Stimulated activated CD4-positive, alpha-beta T cell treated with anti-CD3 and anti-CD28 coated beads, Interleukin-1b, Interleukin-23, amount 100 ng/mL, for 1 hour (primary cell): ENCODE measurements at places on chromosomes 12 and 14.

DNA sequence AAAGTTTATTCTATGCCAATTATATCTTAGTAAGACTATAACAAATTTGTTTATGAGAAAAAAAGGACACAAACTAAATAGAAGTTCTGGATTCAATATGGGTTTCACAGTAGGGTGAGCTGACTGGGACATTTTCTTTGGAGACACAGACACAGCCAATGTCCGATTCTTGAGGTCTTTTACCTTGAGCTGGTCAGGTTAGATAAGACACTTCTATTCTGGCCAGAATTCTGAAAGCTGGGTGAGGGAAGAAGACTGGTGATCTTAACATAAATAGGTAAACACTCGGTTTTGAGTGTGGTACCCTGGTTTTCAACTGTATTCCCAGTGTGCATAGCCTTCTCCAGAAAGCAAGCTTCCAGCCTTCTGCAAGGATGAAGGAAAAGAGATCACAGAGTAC is 10.0 kb downstream of the ATP2B1 start:
- DNase-seq, result no peak

GRCh38 chr12:80860206-80860605 is 77.5 kb downstream of the LIN7A start:
- DNase-seq, result no peak

GRCh38 chr12:77237896-77238295 is 172.5 kb upstream of the E2F7 start:
- no peak for DNase-seq

GRCh38 chr12:13278249-13278787 is 81.8 kb downstream of the EMP1 start:
- DNase-seq, result peak; percentile 8

DNA sequence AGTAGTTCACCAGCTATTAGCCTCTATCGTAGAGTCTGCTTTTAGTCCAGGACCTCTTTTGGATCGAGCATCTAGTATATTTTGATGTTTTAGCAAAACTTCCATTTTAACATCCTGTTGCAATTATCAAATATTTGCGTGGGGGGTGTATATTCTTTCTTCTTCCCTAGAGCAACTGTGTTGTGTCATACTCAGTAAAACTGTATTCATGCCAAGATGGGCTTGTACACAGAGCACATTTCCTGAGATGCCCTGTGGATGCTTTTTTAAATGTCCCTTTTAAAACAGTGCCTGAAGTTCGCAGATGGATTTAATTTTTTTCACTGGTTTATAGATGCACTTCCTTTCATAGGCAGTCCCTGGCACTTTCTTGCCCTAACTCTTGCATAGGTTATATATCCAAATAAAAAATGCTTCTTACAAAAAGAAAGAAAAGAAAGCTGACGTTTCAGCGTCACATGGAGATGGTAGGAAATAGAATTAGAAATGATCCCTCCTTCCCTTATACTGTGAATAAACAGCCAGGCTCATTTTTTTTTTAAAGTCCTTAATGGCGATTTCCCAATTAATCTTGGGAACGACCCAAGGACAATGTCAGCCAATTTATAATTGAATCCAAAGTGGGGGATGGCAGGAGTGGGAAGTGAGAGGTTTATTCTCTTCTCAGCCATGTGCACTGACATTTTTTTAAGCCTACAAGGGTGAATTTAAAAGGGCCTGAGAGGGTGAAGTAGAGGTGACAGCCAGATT is 247.0 kb downstream of the SLC41A2 start:
- DNase-seq, result no peak

DNA sequence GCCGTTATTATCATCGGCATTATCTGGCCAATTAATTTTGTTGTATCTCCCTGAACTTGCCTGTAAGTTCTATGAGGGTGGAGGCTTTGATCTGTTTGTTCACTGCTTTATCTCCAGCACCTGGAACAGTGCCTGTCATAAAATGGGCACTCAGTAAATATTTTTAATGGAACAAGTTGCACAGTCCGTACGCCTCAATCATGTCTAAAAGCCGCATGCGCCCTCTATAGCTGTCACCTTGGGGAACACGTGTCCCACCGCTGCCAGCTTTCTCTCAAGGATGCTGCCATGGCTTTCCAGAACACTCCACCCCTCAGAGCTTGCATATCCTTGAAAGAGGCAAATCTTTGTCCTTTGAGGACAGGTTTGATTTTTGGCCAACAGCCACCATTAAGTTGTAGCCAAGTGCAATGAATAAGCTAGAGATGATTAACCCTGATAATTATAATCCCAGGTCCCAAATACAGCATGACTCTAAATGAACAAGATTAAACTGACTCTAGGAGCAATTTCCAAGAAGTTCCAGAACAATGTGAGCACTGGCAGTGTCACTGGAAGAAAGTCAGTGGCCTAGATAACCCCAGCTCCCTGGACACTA is 55.1 kb downstream of the ERH start:
- no peak for DNase-seq

GRCh38 chr14:98959958-98960616 is 311.9 kb downstream of the BCL11B start:
- DNase-seq, result no peak

DNA sequence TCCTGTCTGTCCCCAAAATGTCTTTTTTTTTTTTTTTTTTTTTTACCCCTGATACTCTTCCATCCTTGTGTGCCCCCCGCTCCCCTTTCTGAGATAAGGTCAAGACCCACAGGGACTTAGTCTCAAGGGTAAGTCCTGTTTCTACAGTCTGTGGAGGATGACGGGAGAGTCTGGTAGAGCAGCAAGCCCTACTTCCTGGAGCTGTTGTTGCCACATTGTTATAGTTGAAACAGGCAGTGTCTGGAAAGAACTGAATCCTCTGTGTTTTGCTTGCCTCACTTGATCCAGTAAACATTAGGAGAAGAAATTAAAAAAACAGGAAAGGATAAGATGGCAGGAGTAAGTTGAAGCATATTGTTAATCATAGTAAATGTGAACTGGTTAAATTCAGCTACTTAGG is 45.5 kb downstream of the ZNF664 start:
- no peak for DNase-seq

- DNase-seq, result no peak
Measured at GRCh38 chr14:31261859-31262731, 54.5 kb upstream of the HECTD1 start.

GRCh38 chr12:119998471-119999245 is 9.6 kb downstream of the BICDL1 start:
- no peak for DNase-seq

GRCh38 chr14:36582011-36582873 is at the start of gene NKX2-8:
NKX2-8 (minus strand) TSS chr14:36582614; CDS start chr14:36582389, 225 bp downstream.
- DNase-seq, result no peak

DNA sequence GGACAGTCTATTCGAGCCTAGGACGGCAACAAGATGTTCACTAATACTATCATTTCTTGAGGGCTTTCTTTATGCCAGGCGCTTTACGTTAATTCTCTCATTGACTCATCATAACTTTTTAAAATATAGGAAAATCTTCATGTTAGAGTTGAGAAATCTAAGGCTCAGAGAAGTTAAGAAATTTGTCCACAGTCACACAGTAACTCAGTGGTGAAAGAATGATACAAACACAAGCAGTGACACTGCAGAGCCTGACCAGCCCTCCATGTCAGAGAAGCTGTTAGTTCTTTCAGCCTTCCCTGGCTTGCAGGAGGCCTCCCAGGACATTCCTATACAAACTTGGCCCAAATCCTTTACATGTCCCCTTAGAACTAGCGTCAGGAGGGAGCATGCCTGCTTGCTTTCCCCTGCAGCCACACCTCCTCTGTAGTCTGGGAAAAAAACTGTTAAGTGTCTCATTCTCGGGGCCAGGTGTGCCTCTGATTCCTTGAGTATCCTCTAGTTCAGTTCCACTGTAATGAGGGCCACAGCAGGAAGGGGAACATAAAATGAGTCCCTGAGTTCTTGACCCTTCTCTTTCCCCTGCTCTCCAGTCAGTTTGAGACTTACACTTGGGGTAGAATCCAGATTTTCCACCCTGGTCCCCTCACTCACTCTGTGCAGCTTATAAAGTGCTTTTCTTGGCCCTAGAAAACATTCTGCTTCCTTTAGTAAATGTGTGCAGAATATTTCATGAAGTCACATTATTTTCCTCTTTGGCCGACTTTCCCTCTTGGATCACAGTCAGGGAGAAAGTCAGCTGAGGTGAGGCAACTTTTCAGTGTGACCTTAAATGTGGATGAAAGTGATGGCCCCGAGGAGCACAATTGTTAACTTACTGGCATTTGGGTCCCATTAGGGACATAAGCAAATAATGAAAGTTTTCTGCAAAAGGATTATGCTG is 152.2 kb upstream of the HIF1A start:
- no peak for DNase-seq

DNA sequence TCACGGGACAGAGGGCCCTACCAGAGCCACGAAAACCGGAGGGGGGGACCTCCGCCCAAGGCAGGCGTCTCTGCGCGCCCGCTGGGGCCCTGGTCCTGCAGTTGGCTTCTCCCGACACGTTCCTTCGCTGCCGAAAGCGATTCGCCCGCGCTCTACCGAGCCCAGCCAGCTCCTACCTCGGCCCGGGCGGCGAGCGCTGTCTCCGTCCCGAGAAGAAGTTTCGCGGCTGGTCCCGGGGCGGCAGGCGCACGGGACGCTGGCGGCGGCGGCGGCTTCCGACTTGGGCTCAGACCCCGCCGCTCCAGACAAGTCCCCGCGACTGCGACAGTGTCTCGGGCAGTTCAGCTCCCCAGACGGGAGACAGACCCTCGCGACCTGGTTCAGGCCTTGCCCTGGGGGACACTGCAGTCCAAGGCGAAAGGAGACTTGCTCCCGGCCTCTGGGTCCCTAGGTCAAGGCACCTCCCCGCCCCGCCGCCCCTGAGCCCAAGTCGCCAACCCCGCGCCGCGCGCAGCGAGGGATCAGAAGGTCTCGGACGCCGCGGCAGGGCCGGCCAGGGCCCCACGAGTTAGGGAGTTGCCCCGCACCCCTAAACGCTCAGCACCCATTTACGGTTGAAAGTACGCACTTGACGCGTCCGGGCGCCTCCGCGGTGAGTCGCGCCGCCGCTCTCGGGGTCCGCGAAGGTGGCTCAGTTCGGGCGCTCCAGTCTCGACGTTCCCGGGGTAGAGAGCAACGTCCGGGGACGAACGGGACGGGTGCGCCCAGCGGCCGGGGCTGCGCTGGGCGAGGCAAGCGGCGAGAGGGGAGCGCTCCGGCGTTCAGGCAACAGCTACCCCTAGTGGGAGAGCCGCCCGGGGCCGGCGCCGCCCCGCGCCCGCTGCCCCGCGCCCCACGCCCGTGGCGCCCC is 1.4 kb upstream of the DIO3 start:
- DNase-seq, result no peak

DNA sequence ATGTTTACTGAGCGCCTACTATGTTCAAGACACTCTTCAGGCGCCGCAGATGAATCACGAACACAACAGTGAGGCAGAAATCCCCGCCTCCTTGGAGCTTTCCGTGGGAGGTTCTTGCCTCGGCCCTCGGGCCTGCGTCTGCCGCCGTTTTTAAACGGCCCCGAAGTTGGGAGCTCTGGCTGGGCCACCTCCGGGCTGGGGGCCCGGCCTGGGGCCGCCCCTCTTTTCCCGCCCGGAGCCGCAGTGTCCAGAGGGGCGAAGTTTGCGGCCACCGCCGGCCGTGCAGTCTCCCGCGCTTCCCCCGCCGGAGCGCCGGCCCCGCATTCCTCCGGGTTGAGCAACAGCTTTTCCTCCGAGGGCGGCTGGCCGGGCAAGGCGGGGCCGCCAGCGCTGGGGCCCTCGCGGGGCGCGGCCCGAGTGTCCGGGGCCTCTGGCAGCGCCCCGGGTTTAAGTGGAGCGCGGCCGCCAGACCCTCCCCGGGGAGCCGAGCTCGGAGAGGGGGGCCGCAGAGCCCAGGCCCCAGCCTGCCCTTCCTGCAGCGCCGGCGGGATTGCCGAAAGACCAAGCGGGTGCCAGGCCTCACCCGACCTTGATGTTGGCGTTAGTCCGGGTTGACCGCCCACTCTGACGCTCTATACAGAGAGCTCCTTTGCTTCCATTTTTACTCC is 18.7 kb upstream of the CTDSP2 start:
- peak; percentile 33 for DNase-seq

- DNase-seq, result no peak
Measured at GRCh38 chr12:60201891-60202290, 606.1 kb downstream of the SLC16A7 start.

DNA sequence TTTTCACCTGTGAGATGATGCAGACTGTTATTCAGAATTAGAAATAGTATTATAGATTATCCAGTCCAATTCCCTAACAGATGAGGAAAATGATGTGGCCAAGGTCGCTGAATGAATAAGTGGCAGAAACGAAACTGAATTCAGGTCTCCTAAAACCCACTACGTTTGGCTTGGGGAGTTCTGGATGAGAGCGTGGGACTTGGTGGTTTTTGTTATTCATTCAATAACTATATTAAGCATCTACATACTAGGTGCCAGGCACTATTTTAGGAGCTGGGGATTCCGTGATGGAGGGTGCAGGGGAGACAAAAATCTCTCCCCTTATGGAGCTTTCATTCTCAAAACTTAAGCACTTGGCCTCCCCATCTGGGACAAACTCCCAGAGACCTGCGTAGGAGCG is 813 bp upstream of the CCDC184 start:
- no peak for DNase-seq

DNA sequence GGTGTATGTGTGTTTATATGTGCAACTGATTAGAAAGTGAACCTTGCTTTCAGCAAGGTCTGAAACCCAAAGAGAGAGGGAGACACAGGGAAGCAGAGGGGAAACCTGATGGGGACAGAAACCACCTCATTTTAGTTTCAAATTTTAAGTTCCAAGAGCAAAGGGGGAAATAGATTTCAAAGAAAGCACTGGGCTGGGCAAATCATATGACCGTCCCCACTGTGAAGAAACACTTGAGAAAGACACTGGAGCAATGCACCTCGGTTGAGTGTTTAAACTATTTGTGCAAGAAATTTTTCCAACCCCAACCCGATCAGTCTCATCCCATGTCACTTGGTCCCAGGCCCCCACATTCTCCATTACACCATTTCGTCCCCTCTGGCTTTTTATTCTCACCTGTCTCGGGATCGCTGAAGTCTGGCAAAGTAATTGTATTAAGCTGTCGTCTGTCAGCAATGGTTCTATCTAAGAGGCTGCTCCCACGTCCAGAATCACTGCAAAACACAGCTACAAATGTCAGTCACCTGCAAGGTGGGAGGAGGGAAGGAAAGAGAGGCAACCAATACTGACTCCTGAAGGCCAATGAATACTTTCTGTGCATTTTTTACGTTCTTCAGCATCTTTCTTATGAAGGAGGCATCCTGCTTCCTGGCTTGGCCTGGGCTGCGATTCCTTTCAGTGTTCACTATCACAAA is 205.7 kb downstream of the TTC7B start:
- no peak for DNase-seq
